ENCODE measurements at places on chromosomes 1 and 21.

GRCh38 chr1:116704278-116704677 is 36.7 kb upstream of the IGSF3 start:
- no peak for DNase-seq

DNA sequence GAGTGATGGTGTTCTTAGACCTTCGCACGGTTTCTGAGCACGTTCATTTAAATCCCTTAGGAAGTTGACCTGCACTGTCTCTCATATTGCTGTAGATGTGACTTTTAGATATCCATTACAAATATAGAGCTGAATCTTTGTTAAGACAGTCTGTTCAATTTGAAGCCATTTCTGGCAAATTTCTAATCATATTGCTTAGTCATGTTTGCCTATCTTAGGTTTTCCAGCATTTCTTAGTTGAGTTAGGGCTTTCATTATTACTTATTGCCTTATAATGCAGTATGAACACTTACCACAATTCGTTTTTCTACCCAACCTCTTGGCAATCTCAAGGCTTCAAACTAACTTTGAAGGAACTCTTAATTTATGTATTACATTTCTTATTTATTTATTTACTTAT is 78.5 kb upstream of the PGD start:
- no peak for DNase-seq

- DNase-seq = no peak
Measured at GRCh38 chr1:110471131-110471530, 20.2 kb downstream of the PROK1 start.

GRCh38 chr1:8736927-8737326 is 80.5 kb downstream of the RERE start:
- no peak for DNase-seq

DNA sequence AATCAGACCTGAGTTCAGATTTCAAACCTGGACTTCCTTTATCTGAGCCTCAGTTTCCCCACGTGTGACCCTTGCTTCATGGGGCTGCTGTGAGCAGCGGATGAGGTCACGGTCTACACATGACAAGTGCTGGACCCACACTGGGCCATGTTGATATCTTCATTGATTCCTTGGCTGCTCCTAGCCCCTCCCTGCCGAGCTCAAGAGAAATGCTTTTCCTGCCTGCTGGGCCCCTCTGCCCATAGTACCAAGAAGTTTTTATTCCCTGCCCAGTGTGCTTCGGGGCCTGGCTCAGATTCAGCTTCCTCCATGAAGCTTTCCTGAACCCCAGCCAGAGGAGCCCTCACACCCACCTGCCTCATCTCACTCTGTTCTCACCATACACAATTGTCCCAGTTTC is 181.6 kb downstream of the PTPRU start:
- no peak for DNase-seq

GRCh38 chr1:208289716-208290115 is 45.5 kb upstream of the PLXNA2 start:
- no peak for DNase-seq

GRCh38 chr1:230781594-230781993 is 34.4 kb downstream of the CAPN9 start:
- DNase-seq = no peak

DNA sequence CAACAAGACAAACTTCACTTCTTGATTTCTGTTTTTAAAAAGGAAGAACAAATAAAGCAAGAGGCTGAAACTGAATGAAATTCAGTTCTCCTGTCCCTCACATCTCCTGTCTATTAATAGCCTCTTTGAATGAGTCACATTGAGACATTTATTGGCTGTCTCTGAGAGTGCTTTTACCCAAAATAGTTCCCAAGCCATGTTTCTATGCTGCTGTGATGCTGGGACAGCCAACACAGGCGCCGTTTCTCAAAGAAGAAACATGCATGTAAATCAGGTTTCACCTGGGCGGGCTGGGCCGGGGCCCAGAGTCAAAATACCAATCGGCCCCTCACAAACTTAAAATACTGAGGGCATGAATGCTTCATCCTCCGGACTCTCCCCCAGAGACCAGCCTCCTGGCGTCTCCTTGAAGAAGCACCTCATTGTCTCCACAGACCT is 105.2 kb downstream of the EDEM3 start:
- DNase-seq = no peak

DNA sequence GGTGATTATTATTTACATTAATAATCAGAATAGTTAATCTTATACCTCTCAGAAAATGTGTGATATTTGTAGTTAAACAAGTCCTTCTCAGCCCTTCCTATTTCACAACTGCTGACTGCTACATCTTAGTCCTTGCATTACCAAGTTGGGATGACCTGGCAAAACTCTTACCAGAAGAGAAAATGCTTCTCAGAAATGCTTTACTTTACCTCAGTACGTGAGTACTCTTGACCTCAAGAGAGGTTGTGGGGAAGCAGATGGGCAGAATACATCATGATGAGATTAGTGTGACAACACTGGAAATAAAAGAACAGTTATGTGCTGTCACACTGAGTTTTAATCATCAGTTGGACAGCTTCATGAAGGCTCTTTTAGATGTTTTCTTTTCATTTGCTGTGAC is 16.2 kb downstream of the CFAP126 start:
- no peak for DNase-seq

DNA sequence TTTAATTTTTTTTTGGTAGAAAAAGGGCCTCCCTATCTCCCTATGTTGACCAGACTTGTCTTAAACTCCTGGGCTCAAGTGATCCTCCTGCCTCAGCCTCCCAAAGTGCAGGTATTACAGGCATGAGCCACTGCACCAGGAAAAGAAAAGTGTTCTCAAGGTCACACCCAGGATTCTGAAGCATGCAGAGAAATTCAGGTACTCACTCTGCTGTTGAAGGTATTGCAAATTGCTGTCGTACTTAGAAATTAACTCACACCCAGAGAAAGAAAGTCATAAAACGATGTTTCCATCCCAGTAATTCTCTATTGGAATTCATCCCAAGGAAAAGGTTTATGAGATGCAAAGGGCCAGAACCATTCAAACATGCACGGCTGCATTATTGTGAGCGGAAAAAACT is 73.7 kb downstream of the DHRS3 start:
- no peak for DNase-seq

GRCh38 chr1:147585640-147586383 is 44.5 kb downstream of the BCL9 start:
- no peak for DNase-seq

GRCh38 chr1:203629016-203629506 is 2.4 kb downstream of the ATP2B4 start:
- DNase-seq = no peak

- no peak for DNase-seq
Measured at GRCh38 chr21:17690078-17690494, 77.4 kb upstream of the BTG3 start.

DNA sequence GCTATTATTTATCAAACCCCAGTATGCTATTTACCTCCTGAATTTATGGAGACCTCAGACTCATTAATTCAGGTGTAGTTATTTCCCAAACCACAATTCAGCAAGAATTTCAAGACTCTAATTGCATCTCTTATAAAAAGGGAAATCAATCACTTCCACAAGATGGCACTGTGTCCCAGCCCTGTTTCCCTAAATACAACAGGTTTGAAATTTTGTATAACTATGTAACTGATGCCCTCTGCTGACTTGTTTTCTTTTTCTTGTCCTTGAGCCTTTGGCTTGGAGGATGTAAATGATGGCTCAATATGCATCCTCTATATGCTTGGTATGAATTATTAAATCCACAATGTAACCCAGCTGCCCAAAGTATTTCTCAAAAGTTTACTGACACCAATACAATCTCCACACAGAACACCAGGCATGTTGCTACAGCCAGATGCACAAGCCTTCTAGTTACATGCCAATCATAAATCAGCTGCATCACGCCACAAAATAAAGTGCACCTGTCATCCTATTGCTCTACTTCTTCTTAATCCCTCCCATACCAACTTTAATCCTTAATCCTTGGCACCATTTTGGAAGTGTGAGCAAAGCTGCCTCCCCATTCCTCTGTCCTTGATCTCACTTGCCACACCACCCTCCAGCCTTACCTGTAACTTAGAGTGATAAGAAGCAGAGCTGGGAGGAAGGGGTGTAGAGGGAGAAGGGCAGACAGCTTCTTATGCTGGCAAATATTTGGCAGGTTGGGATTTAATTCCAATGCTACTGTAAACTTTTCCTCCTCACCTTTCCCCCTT is 9.0 kb downstream of the C1orf105 start:
- DNase-seq = peak; percentile 13

- no peak for DNase-seq
Measured at GRCh38 chr1:221994939-221995338, 253.1 kb upstream of the DUSP10 start.

- no peak for DNase-seq
Measured at GRCh38 chr1:37746806-37747205, 18.1 kb downstream of the EPHA10 start.

- DNase-seq = peak; percentile 68
Measured at GRCh38 chr1:37094302-37094701, 60.0 kb upstream of the GRIK3 start.

DNA sequence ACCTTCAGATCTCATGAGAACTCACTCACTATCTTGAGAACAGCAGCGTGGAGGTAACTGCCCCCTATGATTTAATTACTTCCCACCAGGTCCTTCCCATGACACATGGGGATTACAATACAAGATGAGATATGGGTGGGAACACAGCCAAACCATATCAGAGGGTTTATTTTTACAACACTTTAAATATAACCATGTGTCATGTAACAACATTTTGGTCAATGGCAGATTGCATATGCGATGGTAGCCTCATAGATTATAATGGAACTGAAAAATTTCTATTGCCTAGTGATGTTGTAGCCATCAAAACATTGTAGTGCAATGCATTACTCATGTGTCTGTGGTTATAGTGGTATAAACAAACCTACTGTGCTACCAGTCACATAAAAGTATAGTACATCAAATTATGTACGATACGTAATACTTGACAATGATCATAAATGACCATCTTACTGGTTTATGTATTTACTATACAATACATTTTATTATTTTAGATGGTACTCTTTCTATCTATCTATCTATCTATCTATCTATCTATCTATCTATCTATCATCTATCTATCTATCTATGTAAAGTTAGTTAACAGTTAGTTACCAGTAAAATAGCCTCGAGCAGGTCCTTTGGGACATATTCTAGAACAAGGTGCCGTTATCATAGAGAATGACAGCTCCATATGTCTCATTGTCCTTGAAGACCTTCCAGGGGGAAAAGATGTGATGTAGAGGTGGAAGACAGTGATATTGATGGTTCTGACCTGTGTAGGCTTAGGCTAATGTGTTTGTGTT is 12.6 kb upstream of the S100B start:
- DNase-seq = no peak

GRCh38 chr1:68049941-68050878 is at the start of gene DIRAS3:
DIRAS3 (minus strand) TSS chr1:68050627; CDS start chr1:68047297, 3,330 bp downstream.
- no peak for DNase-seq

DNA sequence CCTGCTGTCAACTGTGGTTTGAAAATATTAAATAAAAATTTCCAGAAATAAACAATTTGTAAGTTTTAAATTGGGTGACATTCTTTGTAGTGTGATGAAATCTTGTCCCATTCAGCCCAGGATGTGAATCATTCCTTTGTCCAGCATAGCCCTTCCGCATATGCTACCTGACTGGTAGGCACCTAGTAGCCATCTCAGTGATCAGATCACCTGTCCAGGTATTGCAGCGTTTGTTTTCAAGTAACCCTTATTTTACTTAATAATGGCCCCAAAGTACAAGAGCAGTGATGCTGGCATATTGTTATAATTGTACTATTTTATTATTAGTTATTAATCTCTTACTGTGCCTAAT is 351.6 kb upstream of the B3GALT2 start:
- no peak for DNase-seq

DNA sequence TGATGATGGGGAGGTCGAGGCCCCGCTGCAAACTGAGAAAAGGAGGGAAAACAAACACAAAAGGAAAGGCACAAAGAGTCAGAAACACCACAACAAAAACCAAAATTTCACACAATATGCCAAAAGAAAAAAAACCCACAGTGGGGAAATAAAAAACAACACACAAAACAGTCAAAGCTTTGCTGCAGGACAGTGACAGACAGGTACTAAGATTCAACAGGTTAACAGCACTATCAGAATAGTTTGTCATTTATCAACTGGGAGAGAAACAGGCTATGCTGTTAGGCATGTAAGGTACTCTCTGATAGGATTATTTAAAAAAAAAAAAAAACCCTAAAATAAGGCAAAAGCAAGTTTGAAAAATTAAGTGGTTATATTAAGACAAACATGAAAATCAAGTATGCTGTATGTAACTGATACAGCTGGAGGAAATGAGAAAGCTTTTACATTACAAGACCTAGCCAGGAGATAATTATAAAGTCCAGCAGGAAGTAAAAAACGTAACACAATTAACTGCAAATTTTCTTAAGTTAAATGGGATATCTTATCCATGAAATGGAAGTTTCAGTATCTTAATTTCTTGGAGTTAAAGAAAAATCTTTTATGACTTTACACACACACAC is 179.0 kb downstream of the EIF4G3 start:
- DNase-seq = no peak

GRCh38 chr1:221776495-221777301 is 34.8 kb upstream of the DUSP10 start:
- DNase-seq = no peak

- DNase-seq = no peak
Measured at GRCh38 chr1:222791006-222791710, 23.7 kb upstream of the DISP1 start.

GRCh38 chr1:223713546-223714420 is 1.4 kb downstream of the CAPN2 start:
- DNase-seq = no peak

- no peak for DNase-seq
Measured at GRCh38 chr1:24400065-24400464, 13.5 kb downstream of the STPG1 start.

DNA sequence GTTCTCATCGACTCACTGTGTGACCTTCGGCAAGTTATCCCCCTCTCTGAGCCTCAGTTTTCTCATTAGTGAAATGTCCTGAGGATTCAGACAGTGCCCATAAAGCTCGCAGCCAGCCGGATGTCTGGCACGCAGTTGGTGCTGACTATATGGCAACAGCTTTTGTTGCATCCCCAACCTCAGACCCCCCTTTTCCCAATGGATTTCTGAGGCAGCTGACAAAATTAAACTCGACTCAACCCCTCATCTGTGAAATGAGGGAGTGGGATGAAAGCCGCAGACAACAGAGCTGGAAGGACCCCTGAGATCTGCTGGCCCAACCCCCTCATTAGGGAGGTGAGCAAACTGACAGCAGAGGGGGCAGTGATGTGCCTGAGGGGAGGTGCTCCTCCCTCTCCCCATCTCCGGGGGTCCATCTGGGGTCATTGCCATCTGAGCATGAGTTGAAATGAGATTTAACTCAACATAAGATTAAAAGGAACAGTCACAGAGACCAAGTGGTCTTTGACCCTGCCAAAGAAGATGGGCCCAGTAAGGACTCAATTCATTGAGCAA is 40.4 kb downstream of the NKAIN1 start:
- DNase-seq = no peak
